ENCODE measurements at places on chromosomes 3 and 15.

- DNase-seq = no peak
These were observed 17.9 kb downstream of the SLC6A11 start for GRCh38 chr3:10833855-10834414.

GRCh38 chr3:143090976-143091837, 28.4 kb upstream of the CHST2 start:
- no peak for DNase-seq

DNA sequence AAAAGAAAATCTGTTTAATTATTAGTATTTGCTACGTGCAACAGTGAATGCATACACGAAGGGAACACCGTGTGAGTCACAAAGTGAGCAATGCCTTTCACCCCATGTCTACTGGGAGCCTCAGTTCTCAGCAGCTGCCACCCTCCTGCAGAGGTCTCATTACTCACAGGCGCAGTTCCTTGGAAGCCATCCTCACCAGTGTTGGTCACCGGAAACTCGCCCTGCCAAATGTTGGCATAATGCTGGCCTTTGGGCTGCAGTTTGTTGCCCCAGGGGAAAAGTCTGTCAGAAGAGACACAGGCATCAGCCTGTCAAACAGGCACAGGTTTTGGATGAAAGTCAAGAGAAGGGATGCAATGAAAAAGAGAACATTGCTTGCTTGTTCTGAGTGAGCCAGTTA, 50.1 kb downstream of the SUMF1 start:
- DNase-seq = no peak

GRCh38 chr3:22960105-22960984, 242.8 kb upstream of the UBE2E2 start:
- no peak for DNase-seq

- no peak for DNase-seq
These were observed 133.5 kb downstream of the SNRPN start for GRCh38 chr15:25088261-25088790.

DNA sequence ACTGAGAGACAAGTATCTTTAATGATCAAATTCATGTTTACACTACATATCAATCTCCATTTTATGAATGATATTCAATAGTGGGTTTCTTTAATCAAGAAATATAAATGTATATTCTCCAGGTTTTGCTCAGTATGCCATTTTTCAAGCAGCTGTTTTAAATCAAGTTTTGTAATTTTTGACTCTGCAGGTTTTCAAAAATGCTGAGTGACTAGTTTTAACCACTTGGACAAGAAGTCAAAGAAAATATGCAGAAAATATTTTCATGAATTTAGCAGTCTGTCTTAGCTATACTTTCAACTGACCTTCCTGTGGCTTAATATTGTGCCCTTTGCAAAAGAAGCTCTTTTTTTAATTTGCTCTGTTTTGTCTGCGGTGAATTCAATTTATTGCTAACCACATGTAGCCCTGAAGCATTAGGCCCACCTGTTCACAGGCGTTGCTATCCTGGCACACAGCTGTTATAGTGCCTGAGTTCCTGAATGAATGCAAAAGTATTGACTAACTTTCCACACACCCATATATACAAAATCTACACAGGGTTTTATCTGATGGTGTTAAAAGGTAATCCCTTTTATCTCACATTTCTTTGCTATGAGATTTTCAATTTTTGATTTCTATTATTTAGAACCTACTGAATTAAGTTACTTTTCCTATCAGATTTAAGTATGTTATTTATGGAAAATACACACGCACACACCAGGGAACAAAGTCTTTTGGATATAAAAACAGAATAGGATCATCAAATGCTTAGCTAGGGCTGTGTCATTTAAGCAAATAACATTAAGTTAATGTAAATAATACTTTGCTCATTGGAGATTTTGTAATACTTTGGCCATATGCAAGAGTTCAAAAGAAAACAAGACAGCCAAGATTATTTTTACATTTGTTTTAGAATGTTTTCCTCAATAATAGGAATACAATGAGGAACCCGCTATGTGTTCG, 1166.1 kb upstream of the GBE1 start:
- DNase-seq = no peak

DNA sequence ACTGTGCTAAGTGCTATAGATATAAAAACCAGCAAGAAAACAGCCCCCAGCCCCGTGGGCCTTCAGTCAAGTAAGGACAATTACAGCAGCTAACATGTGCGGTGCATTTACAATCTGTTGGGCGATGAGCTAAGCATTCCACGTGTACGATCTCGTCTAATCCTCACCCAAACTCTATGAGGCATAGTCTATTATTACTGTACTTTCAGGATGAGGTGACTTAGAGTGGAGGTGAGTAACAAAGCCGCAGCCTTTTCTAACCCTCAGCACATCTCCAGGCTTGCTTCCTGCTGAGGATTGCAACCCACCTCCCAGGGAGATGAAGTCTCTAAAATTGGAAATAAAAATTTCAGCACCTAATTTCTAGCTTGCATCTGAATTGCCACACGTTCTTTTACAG, 53.2 kb upstream of the MCF2L2 start:
- no peak for DNase-seq

DNA sequence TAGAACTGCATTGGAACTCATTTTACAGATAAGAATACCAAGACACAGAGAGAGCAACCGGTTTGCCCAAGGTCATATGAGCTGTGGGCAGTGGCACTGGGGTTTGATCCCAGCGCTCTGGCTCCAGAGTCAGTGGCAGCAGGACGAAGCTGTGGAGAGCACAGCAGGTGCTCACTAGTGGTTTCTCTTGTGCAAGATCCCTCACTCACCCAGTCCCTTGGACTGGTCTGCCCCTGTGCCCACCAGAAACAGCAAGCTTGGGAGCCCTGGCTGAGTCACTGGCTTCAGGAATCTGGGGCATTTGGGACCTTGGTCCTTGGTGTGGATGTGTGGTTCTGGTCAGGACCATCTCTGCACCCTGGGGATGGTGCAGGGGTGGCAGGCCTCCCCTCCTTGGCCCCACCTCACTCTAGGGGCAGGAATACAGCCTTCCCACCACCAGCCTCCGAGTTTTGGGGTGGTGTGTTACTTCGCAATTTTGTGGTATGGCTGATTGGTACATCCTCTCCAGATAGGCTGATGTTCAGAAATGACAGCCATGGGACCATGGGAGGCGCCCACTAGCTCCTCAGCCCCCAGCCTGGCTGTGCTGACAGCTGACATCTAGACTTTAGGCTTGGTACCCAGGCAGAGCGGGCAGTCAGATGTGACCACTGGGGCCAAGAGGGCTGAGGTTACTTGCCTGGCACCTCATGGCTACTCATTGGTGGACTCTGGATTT, 104.6 kb downstream of the LSM3 start:
- DNase-seq = no peak

- DNase-seq = no peak
These were observed 37.6 kb downstream of the NCEH1 start for GRCh38 chr3:172673210-172673679.

DNA sequence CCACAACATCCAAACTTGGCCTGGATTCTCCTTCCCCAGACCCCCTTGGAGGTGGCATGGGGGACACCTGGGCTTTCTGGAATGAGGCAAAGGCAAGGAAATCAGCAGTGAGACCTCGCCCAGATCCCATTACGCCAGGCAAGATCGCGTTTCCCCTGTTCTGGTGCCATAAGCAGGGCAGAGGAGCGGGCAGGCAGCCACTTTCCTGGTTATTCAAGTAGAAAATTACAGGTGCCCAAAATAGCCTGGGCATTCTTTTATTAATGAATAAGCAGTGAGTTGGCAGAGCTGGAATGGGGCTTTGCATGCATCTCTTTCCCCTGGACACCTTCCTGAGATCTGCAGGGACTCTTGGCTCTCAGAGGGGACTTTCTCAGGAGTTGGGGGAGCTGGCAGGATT, 31.5 kb upstream of the FAM107A start:
- DNase-seq = no peak

GRCh38 chr15:98651036-98651481, 2.7 kb downstream of the IGF1R start:
- DNase-seq = no peak

- no peak for DNase-seq
These were observed 162.9 kb downstream of the ITPR1 start for GRCh38 chr3:4656059-4656458.

DNA sequence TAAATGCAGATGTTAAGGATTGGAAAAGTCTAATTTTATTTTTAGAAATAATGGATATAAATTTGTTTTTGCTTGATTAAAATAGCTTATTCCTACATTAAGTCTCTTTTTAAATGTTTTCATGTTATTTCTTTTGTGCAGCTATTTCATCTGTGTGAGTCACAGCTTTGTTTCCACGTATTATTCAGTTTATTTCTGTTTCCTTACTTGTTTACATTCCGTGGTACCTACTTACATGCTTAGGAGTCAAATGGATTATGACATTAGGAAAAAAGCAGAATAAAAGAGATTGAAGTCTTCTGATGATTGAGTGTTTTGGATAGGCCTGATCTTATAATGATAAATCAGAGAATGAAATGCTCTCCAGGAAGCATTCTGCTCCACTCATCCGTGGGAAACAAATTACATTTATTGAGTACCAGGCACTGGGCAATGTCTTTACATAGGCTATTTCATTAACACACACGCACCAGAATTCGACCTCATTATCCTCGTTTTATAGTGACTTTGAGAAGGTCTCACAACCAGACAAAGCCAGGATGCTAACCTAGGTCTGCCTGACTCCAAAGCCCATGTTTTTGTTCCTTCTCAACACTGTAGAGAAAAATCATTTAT, 38.1 kb upstream of the RASA2 start:
- no peak for DNase-seq

GRCh38 chr3:158723991-158724390, 8.3 kb downstream of the RARRES1 start:
- no peak for DNase-seq

DNA sequence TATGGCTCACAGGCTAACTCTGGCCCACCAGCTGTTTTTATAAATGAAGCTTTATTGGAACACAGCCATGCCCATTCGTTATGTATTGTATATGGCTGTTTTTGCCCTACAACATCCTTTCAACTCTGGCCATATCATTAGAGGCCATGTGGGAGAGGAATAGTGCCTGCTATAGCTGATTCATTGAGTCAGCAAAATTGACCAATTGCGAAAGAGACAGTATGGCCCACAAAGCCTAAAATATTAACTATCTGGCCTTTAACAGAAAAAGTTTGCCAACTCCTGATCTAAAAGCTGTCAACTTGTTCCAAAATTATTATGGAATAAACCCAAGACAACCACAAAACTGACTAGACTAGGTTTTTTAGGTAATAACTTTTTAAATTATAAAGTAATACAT, 1.4 kb downstream of the NR1I2 start:
- DNase-seq = no peak

- DNase-seq = no peak
These were observed 469.6 kb upstream of the DPPA4 start for GRCh38 chr3:109806929-109807328.

DNA sequence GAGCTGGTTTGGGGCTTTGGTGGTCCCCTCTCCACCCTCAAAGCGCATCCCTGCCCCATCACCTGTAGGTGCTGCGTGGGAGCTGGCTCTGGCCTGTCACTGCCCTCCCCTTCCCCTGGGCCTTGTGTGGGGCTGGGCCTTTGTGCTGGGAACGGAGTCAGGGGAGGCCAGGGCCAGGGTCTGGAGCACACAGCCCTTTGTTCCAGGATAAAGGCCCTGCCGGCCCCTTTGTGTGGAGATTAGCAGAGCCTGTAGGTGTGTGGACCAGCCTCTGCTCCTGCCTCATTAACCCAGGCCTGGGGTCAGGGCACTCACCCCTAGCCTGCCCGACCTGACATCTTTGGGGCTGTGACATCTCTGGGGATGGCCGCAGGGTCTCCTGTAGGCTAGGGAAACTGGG, 8.9 kb downstream of the EPHB3 start:
- DNase-seq = no peak

DNA sequence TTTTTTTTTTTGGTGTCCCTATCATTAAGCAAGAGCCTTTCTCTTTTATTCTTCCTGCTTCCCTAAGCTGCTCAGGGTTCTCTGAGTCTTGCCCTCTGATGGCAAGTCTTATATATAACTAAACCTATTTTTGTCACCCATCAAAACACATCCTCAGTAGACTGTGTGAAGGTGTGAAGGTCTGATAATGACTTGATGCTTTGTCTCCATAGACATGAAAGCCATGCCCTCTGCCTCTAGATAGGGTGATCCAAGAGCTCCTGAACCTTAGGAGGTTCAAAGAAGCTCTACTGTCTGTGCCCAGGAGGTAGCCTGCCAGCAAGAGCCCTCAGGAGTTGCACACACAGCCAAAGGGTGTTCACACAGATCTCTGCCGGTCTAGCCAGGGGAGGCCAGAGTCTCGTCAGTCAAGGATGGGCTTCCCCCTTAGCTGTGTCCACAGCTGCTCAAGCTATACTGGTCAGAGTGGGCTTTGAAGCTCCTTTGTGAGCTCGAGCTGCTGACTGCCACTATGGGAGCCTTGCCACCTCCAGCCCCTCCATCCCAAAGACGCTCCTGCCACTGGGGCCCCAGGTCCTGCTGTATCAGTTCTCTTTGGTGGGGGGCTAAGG, 13.1 kb upstream of the SNX22 start:
- DNase-seq = no peak
